Activated naive CD4-positive, alpha-beta T cell treated with anti-CD3 and anti-CD28 coated beads, Interleukin-2, amount 10 ng/mL, durations not matched to agents 7 days and 5 days (primary cell): ENCODE measurements at places on chromosomes 11 and 22.

DNA sequence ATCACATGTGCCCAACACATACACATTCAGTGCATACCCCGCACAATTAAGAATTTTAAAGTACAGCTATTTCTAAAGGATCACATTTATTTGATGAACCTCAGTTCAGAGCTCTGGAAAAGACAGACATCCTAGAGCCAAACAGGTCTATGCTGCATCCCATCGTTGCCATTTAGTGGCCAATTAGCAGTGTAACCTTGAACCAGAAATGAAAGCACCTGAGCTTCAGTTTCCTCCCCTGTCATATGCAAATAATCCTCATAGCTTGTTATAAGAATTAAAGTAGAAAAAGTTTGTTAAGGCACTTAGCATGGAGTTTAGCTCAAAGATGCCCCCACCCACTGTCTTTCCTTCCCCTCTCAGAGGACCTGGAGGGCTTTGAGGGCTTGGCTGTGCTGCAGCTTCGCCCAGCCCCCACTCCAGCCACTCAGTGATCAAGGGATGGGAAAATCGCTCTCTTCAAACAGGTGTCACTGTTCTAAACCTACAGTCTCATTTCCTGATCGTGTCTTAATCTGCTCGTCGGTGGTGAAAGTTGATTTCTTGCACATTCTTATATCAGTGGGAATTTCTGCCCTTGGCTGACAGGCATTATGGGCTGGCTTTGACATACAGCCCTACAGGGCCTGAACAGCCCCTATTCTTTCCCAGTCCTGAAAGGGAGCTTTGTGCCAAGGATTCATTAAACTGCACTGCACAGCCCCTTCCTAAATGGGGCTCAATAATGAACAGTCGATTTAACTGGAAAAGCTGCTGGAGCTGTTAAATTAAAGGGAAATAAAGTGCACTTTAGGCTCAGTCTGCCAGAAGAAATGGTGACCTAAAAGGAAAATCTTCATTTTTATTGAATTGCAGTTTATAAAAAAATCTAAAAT is 23.3 kb upstream of the FAM181B start:
- DNase-seq = peak; percentile 38
- peaks cover 28% of the 10 kb centered on the region for H3K4me1 ChIP-seq
- H3K27ac ChIP-seq = peak overlapping the region; percentile 80
- H3K27me3 ChIP-seq = peaks cover 13% of the 10 kb centered on the region
- peak overlapping the region; percentile 54 for H3K4me3 ChIP-seq

- H3K4me3 ChIP-seq = no peak overlapping the region
- peaks cover 35% of the 10 kb centered on the region for H3K4me1 ChIP-seq
- no peak overlapping the region for H3K27ac ChIP-seq
- peaks cover 10% of the 10 kb centered on the region for H3K27me3 ChIP-seq
- no peak for DNase-seq
Measured at GRCh38 chr11:61961570-61962212, 5.7 kb downstream of the FTH1 start.

- H3K27me3 ChIP-seq = peaks cover 9% of the 10 kb centered on the region
- no peaks in the 10 kb centered on the region for H3K4me1 ChIP-seq
- H3K4me3 ChIP-seq = no peak overlapping the region
- DNase-seq = no peak
Measured at GRCh38 chr11:130523609-130524008, 75.2 kb downstream of the ADAMTS15 start.

GRCh38 chr11:121109471-121109870 is 8.4 kb downstream of the TECTA start:
- H3K4me3 ChIP-seq = no peak overlapping the region
- H3K4me1 ChIP-seq = no peaks in the 10 kb centered on the region
- H3K27ac ChIP-seq = no peak overlapping the region
- H3K36me3 ChIP-seq = no peaks in the 10 kb centered on the region

GRCh38 chr11:5620651-5621521 is 3.9 kb upstream of the TRIM34 start:
- no peak overlapping the region for H3K4me3 ChIP-seq
- no peak overlapping the region for H3K27ac ChIP-seq
- H3K27me3 ChIP-seq = no peaks in the 10 kb centered on the region
- H3K4me1 ChIP-seq = peaks cover 21% of the 10 kb centered on the region
- peaks cover 6% of the 10 kb centered on the region for H3K36me3 ChIP-seq

DNA sequence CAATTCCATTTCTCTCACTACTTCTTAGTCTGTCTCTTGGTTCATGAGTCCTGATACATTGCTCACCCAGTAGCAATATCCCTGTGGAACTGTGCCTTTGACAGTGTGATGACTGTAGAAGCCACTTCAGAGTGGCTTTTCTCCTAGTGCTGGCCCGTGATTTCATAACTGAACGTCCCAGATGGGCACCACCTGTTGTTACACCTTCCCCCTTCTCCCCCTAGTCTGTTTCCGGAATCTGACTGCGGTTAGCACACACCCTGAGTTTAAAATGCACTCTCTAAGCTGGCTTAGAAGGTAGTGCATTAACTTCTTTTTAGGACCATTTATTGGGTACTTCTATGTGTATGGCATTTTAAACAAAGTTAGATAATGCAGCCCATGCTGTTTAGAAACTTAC is 83.0 kb downstream of the ALX4 start:
- H3K27ac ChIP-seq = no peak overlapping the region
- no peaks in the 10 kb centered on the region for H3K27me3 ChIP-seq
- no peak overlapping the region for H3K4me3 ChIP-seq
- DNase-seq = no peak

- H3K36me3 ChIP-seq = no peaks in the 10 kb centered on the region
- H3K4me1 ChIP-seq = peaks cover under 1% of the 10 kb centered on the region
- no peaks in the 10 kb centered on the region for H3K27me3 ChIP-seq
- no peak overlapping the region for H3K27ac ChIP-seq
- no peak overlapping the region for H3K4me3 ChIP-seq
- no peak for DNase-seq
Measured at GRCh38 chr11:75285776-75286360, 45.3 kb downstream of the TPBGL start.

GRCh38 chr11:8688414-8689362 is 6.1 kb downstream of the RPL27A start:
- H3K27me3 ChIP-seq = no peaks in the 10 kb centered on the region
- peaks cover 45% of the 10 kb centered on the region for H3K36me3 ChIP-seq
- peak; percentile 91 for DNase-seq
- peak overlapping the region; percentile 94 for H3K4me3 ChIP-seq
- H3K27ac ChIP-seq = peak overlapping the region; percentile 99
- peaks cover 58% of the 10 kb centered on the region for H3K4me1 ChIP-seq

DNA sequence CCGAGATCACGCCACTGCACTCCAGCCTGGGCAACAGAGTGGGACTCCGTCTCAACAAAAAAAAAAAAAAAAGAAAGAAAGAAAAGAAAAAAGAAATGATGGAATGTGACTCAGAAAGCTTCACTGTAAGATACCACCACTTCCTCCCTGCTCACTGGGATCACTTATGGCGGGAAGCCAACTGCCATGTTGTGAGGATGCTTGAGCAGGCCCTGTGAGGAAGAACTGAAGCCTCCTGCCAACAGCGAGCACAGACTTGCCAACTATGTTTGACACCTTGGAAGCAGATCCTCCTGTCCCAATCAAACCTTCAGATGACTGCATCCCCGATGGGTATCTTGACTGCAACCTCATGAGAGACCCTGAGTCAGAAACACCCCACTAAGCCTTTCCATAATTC is 8.3 kb downstream of the SEC14L6 start:
- DNase-seq = no peak
- no peak overlapping the region for H3K4me3 ChIP-seq
- peaks cover 64% of the 10 kb centered on the region for H3K27me3 ChIP-seq
- no peaks in the 10 kb centered on the region for H3K36me3 ChIP-seq
- no peak overlapping the region for H3K27ac ChIP-seq

DNA sequence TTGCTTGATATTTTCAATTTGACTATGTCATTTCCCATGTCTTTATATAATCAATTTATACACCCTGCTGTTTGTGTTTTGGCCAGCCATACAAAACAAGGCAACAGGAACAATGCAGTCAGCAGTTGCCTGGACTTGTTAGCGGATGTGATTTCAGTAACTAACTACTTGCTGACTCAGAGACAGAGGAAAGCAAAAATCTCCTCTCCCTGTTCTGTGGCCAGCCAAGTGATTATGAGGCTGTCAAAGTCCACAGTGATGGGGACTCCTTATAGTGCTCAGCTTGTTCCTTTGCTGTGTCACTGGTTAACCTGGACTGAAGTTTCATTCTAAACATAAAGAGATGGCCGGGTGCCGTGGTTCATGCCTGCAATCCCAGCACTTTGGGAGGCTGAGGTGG is 32.6 kb upstream of the APLP2 start:
- H3K4me1 ChIP-seq = no peaks in the 10 kb centered on the region
- no peak overlapping the region for H3K27ac ChIP-seq
- peaks cover 6% of the 10 kb centered on the region for H3K27me3 ChIP-seq
- no peak overlapping the region for H3K4me3 ChIP-seq

DNA sequence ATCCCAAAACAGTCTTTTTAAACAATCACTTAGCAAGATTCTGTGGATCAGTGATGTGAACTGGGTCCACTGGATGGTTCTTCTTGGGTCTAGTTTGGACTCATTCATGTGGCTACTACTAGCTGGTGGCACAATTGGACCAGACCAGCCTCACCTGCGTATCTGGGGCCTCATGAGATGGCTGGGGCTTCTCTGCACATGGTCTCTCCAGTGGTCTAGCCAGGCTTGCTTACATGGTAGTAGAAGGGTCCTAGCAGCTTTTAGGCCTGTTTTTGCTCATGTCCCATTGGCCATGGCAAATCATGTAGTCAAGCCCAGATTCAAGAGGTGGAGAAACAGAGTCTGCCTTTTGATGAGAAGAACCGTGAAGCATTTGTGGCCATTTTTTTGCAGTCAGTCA is 94.0 kb downstream of the RRAS2 start:
- H3K27me3 ChIP-seq = no peaks in the 10 kb centered on the region
- H3K4me3 ChIP-seq = no peak overlapping the region
- no peak overlapping the region for H3K27ac ChIP-seq
- no peak for DNase-seq

DNA sequence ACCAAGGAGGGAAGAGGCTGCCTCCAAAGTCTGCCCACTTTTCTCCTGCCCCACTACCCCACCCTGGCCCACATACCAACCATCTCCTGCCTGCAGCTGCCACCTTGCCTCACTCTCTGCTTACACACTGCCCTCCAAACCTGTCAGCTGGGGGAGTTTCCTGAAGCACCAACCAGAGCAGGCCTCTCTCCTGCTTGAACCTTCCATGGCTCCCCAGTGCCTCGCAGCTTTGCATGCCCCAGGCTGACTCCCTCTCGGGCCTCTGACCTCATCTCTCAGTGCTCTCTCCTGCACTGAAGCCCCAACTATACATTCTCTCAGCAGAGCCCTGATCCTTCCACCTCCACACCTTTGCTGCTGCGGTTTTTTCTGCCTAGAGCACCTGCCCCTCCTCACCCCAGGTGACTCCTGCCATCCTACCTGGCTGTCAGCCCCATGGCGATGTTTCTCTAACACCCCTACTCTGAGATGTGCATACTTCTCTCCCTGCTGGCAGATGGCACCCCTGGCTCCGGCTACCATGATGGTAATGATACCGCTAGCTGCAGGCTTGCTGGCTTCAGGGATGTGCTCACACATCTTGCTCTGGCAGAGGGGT is 43.5 kb downstream of the MN1 start:
- no peaks in the 10 kb centered on the region for H3K36me3 ChIP-seq
- H3K4me1 ChIP-seq = no peaks in the 10 kb centered on the region
- DNase-seq = no peak
- no peaks in the 10 kb centered on the region for H3K27me3 ChIP-seq
- H3K4me3 ChIP-seq = no peak overlapping the region

- no peak overlapping the region for H3K4me3 ChIP-seq
- H3K4me1 ChIP-seq = no peaks in the 10 kb centered on the region
- peaks cover 3% of the 10 kb centered on the region for H3K36me3 ChIP-seq
- no peaks in the 10 kb centered on the region for H3K27me3 ChIP-seq
- no peak overlapping the region for H3K27ac ChIP-seq
Measured at GRCh38 chr11:490186-490929, 16.7 kb downstream of the RNH1 start.

GRCh38 chr11:46485856-46486443 is 94.4 kb upstream of the CHRM4 start:
- no peaks in the 10 kb centered on the region for H3K4me1 ChIP-seq
- no peak overlapping the region for H3K4me3 ChIP-seq
- DNase-seq = no peak
- no peak overlapping the region for H3K27ac ChIP-seq

DNA sequence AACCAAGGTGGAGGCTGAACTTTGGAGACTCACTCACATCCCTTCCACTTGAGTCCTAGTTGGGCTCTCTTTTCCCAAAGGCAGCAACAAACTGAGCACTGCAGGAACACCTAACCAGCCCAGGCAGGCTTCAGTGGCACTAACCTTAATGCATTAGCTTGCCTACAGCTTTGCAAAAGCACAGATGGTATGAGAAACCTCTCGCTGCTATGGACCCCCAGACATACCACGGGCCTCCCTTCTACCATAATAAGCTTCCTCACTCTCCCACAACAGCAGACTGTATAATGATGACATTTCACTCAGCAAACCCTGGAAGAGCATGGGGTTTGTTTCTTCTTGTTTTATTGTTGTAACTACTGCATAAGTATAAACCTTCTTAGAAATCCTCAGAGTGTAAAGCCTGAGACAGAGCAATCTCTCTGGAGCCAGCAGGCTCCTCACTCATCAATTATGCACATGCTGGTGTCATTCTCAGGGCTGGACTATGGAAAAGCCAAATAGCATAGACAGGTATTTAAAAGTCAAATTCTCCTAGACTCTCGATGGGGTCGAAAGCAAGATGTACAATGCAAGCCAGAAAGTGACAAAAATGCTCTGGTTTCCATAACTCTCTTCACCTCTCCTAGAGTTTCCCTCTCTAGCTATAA is 167.6 kb downstream of the NXPE2 start:
- H3K27ac ChIP-seq = no peak overlapping the region
- no peaks in the 10 kb centered on the region for H3K36me3 ChIP-seq
- no peak overlapping the region for H3K4me3 ChIP-seq
- peaks cover 4% of the 10 kb centered on the region for H3K27me3 ChIP-seq

GRCh38 chr11:86040919-86041850 is 27.7 kb downstream of the PICALM start:
- H3K4me3 ChIP-seq = no peak overlapping the region
- peaks cover 48% of the 10 kb centered on the region for H3K4me1 ChIP-seq
- H3K27ac ChIP-seq = no peak overlapping the region
- no peaks in the 10 kb centered on the region for H3K27me3 ChIP-seq

DNA sequence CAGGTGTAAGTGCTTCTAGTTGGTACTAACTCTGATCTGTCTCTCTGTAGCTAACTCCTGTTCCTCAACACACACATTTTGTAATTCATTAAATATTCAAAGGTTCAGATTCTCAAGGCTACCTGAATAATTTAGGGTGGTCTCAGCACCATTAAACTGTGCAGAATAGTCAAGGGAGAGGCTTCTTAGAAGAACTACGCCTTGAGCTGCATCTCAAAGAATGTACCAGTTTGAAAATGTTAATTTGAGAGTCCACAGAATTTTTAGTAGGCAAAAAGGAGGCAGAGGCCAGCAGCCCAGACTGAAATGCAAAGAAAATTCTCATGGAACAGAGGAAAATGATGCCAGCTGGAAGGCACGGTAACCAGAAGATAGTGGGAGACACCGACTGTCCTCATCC is 72.2 kb downstream of the GAB2 start:
- DNase-seq = no peak
- H3K4me3 ChIP-seq = no peak overlapping the region
- peaks cover 36% of the 10 kb centered on the region for H3K36me3 ChIP-seq
- H3K27me3 ChIP-seq = no peaks in the 10 kb centered on the region
- H3K4me1 ChIP-seq = peaks cover 50% of the 10 kb centered on the region
